ENCODE measurements at places on chromosomes 13 and 19.

DNA sequence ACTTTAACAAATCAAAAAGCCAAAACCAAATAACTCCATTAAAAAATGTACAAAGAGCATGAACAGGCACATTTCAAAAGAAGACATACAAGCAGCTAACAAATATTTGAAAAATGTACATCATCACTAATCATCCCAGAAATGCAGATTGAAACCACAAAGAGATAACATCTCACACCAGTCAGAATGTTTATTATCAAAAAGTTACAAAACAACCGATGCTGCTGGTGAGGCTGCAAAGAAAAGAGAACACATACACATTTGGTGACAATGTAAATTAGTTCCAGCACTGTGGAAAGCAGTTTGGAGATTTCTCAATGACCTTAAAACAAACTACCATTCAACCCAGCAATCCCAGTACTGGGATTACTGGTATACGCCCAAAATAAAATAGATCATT is 756.0 kb upstream of the PCDH20 start:
- no peak for DNase-seq

DNA sequence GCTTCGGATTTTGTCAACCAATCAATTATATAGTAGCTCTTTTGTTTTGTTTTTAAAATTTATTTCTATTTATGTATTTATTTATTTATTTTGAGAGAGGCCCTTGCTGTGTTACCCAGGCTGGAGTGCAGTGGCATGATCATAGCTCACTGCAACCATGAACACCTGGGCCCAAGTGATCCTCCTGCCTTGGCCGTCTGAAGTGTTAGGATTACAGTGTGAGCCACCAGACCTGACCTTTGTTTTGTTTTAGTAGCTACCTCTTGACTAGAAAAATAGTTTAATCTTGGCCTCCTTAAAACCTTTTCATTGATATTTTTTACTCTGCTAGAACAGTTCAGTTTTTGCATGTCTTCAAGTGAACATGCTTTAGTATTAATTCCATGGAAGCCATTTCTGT is 15.1 kb downstream of the GARRE1 start:
- no peak for DNase-seq

- no peak for DNase-seq
These were observed 200.4 kb downstream of the DLEU7 start for GRCh38 chr13:50643060-50643459.

DNA sequence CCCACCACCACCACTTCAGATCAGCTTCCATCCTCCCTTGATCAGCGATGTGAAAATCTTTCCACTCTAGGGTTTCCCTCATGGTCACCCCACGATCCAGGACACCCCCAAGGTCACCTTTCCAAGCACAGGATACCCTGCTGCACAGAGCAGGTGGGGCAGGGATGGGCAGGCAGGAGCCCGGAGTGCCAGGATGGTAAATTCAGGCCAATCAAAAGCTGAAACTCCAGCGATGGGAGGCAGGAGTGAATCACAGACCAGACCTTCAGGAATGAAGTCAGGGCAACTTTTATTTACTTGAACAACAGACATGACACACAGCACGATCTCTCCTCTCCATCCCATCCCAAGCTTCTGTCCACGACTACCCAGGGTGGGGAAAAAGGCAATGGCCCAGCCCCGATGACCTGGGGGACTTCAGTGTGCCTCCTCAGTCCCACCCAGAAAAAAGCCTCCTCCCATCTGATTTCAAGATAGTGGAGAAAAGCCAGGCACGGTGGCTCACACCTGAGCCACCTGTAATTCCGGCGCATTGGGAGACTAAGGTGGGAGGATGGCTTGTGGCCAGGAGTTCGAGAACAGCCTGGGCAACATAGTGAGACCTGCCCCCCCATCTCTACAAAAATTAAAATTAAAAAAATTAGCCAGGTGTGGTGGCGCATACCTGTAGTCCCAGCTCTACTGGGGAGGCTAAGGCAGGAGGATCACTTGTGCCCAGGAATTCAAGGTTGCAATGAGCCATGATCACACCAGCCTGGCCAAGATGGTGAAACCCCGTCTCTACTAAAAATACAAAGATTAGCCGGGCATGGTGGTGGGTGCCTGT is 39.2 kb downstream of the ZSWIM4 start:
- no peak for DNase-seq

GRCh38 chr13:27425158-27425917 is 919 bp downstream of the GTF3A start:
- DNase-seq: no peak
